ENCODE measurements at places on chromosomes 2 and 18.

GRCh38 chr2:18792226-18792629 is 202.9 kb upstream of the NT5C1B start:
- no peak for DNase-seq

- DNase-seq = no peak
These were observed 285.0 kb upstream of the KCNH7 start for GRCh38 chr2:163123526-163123925.

DNA sequence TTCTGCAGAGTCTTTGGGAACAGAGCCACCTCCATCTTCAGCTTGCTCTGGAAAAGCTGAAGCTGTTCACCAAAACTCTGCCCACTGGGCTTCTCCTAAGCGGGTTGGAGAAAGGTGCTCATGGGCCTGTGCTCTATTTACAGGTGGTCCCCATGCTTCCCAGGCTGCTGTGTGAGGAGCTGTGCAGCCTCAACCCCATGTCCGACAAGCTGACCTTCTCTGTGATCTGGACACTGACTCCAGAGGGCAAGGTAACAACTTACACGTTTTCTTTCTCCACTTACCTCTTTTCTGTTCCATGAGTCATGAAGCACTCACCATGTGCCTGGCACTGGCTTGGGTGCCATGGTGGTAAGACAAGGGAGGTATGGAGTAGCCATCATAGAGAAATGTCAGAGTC is 129.5 kb upstream of the ALPP start:
- DNase-seq = no peak

- no peak for DNase-seq
These were observed 26.7 kb downstream of the ITGA4 start for GRCh38 chr2:181483876-181484275.

- DNase-seq = no peak
These were observed 970.2 kb downstream of the BCL11A start for GRCh38 chr2:59583173-59583765.

- DNase-seq = no peak
These were observed 117.8 kb upstream of the NRP2 start for GRCh38 chr2:205564346-205565141.

DNA sequence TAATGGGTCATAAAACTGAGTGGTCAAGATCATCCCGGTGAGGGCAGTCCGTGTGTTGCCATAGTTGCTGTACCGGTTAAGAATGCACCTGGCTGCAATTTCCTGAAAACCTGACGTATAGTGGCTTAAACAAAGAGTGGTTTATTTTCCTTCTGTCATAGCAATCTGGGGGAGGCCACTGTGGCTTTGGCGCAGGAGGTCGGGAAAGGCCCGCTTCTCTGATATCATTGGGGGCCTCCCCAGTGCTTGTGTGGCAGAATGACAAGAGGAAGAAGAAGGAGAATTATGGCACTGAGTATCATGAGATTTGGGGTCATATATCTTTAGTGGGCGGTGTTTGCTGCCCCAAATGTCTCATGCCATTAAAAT is 4.4 kb downstream of the C2orf92 start:
- DNase-seq = no peak

DNA sequence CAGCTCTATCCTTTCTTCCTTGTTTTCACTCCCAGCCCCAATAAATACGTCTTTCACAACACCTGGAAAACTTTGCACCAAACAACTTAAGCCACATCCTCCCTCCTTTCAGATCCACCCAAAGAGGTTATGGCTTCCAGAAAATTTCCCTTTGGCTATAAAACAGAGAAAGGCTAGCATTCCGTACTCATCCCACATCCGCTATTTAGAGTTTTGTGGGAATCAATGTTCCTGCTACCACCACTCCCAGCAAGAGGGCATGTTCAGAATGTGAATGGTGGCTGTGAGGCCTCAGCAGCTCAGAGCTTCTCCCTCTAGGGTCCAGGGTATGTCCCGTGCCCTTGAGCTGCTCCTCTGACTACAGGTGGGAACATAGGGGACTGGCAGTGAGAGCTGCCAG is 214.6 kb downstream of the NCK2 start:
- DNase-seq = no peak

DNA sequence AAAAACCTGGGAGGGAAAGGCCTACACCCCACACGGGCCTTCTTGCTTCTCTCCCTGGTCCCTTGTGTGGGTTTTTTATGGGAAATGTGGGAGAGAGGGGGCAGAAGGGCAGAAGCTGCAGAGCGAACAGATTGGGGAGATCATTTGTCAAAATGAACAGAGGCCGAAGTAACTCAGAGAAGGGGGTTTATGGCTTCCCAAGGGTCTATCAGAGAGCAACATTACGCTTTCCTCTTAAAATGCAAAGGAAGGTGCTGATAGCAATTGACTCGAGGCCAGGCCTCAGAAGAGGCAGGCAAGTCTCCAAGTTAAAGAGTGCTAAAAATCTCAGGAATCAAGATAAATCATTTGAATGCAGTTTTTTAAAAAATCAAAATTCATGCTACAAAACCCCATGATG is 101.5 kb downstream of the SGPP2 start:
- DNase-seq = no peak

DNA sequence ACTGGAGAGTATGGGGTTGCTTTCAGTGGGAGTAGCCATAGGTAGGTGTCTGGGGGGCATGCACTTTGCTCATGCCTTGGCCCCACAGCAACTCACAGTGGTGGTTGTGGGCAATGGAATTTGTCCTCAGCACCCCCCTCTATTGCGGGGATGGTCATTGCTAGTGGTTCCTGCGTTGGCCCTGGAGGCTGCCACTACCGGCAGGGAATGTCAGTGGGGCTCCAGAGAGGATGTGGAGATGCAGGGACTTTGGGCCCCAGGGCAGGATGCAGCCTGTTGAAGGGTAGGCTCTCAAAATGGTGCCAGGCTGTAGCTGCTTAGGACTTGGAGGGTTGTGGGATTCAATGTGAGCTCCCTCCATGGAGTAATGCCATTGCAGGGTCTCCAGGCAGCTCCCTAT is 125.0 kb downstream of the XRCC5 start:
- no peak for DNase-seq

- DNase-seq = no peak
These were observed 73.8 kb upstream of the TXNDC2 start for GRCh38 chr18:9811978-9812377.

GRCh38 chr2:147548451-147548850 is 296.4 kb upstream of the ACVR2A start:
- DNase-seq = no peak

- DNase-seq = no peak
These were observed 23.5 kb downstream of the B3GNT7 start for GRCh38 chr2:231418820-231419640.

DNA sequence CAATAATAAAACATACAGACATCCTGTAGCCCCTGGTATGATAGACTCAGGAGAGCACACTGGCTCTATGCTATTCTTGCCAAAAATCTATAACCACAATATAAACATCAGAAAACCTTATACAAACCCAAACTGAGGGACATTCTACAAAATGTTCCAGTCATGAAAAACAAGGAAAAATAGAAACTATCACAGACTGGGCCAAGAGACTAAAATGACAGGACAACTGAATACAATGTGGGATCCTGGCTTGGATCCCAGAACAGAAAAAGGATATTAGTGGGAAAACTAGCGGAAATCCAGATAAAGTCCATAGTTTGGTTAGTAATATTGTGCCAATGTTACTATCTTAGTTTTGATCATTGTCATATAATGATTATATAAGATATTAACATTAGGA is 29.6 kb upstream of the EPAS1 start:
- no peak for DNase-seq

DNA sequence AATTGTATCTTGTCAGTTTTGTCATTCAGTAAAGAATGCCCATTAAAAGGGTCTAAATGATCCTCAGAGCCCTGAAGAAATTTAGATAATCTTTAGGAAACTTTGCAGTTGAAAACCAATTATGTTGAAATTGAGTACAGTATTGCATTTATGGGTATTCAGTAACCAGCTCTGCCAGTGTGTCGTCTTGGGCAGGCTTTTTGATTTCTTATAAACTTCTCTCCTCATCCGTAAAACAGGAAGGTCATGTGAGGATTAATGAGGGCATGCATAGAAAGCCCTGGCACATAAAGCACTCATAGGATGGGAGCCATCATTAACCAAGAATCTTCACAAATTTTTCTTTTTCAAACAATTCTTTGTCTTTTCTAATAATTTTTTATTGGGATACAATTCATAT is 14.8 kb downstream of the PNO1 start:
- no peak for DNase-seq

DNA sequence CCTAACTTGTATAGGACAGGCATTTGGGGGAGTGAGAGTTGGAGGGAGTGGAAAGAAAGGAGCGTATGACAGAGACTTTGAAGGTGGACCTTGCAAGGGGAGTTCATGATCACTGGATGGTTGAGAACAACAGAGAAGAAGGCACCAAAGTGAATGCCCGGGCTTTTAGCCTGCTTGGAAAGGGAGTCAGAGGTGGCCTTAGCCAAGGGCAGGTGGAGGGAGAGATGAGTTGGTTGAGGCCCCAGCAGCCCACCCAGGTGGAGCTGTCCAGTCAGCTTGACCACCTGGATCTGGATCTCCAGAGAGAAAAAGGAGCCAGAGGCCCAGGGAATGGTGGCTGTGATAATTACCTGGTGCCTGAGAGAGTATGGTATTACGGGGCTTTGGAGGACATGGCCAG is 73.6 kb downstream of the COA5 start:
- DNase-seq = no peak
